ENCODE measurements at places on chromosomes 1 and 21. TPM values are rescaled to one million over a fixed set of nuclear protein-coding genes. Genes with fewer than 3 reads are reported as not detected.

The COL16A1 gene
- 5.7 TPM for total RNA-seq

The UBE2Q1 gene
- total RNA-seq = 54.0 TPM

The ORC1 gene
- total RNA-seq = 20.3 TPM

The CNR2 gene
- not detected for total RNA-seq

The SLC9C2 gene
- not detected for total RNA-seq

The MYBPH gene
- not detected for total RNA-seq

The TMEM51 gene
- total RNA-seq = 28.6 TPM

The TESK2 gene
- total RNA-seq = 0.23 TPM

The PIGM gene
- total RNA-seq = 3.8 TPM

The LCE1A gene
- not detected for total RNA-seq

The CHAF1B gene
- total RNA-seq = 11.8 TPM

The KIAA0040 gene
- total RNA-seq = 0.76 TPM

The RNU1-4 gene
- not detected for total RNA-seq

The DIO1 gene
- total RNA-seq = not detected

The TMEM61 gene
- total RNA-seq = 0.86 TPM

The SGIP1 gene
- not detected for total RNA-seq

The SPRR5 gene
- total RNA-seq = not detected

The OR14K1 gene
- not detected for total RNA-seq

The LPAR3 gene
- 0.16 TPM for total RNA-seq

The OVAAL gene
- not detected for total RNA-seq
